Smooth muscle cell of the brain vasculature (primary cell): ENCODE measurements at places on chromosomes 5 and 9.
A peak's percentile ranks its signal among the peaks of the same experiment; 100 is the strongest.

DNA sequence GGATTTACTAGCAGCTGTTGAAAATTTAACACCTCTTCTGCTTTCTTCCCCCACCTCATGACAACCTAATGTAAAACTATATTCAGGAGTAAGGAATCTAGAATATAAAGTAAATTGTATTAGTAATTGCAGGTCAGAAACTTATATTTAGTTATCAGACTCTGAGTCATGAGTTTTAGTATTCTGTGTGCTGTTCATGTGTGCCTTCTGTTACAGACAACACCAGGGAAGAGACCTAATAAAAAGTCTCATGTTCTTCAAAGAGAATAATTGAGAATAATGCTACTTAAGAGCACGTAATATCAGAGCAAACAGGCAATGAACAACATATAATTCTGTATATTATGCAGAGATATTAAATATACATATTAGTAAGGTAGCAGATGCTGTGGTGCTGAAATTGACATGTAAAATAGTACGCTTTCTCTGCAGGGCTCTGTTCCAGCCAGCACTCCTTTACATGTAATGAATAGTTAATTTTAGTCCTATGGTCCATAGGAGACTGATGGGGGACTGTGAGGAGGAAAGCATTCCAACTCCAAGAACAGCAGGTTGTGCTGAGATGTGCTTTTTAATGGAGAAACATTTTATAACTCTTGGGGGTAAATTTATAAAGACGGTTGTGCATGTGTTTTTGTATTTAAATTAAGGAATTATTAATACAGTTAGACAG, 106.4 kb downstream of the ZSWIM6 start:
- DNase-seq = no peak

DNA sequence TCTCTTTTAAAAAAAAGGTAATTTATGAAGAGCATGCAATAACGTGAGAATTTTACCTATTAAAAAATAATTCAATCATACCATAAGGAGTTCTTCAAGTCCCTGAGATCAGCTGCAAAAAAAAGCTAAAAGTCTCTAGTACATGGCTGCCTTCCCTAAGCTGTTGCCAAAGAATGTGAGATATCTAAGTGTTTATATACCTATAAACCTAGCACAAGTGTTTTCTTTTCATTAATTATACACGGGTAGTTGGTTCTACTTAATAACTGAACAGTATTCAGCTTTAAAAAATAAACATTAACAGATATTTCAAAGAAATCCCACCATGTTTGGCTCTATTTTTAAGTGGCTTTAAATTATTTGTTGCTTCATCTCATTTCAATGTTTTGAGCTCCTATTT, 25.9 kb downstream of the FNBP1 start:
- no peak for DNase-seq

DNA sequence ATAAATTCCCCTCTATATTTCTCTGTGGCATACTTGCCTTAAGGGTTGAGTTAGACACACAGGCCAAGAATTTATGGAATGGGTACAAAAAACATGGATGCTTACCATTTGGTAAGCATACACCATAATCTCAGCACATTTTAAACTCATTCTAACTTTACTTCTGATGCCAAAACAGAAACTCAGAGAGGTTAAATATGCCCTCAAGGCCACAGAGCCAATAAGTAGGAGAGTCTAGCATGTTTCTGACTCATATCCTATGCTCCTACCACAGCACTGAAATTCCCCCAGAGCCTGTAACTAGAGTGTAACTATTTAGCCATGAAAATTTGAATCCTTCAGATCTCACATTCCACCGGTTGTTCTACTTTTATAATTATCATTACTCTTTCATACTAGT, 559.7 kb downstream of the ACTL7B start:
- DNase-seq = no peak

DNA sequence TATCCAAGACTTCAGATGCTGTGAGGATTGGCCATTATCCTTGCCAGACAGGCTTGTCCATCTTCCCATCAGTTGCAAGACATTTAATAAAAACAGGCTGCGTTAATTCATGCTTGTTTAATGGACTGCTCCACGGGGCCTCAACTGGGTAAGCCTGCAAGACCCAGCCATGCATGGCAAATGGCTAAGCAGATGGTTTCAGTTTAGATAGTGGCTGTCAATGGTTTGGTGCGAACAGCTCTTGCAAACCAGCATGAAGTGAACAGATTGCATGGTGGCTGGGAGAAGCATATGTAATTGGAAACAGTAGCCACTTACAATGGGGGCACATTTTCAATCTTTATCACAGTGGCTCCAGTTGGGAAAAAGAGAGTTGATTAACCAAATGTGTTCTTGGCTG, 628.2 kb upstream of the KLF4 start:
- DNase-seq = no peak

DNA sequence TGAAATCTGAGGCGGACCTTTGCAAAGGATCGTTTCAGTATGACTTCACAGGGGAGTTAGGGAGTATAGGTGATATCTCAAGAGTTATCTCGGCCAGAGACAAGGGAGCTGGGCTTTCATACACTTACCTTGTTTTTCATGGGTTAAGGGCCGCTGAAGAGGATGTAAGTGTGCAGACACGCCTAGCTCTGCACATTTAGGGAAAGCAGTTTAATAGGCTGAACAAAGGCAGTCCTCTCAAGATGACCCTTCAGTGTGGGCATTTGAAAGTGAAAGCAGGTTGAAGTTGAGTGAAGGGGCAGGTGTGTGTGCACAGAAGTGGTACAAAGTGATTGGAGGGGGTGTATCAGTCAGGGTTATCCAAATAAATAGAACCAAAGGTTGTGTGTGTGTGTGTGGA, 33.1 kb upstream of the PRXL2C start:
- DNase-seq = no peak

DNA sequence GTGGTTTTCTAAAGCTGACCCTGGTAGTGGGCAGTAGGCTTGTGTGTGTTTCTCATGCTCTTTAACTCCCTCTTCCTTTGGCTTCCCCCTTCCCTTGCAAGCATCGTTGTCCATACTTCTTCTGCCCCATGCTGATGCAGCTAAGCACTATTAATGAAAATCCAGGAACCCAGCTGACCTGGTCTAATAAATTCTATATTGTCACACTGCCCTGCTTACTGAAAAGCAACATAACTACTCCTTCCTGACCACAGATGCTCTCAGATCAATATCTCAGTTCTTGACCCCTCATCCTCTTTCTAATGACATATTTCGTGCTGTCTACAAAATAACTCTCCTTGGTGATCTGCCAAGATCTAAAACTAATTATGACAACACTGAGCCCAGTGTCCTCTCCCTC, 405.5 kb downstream of the EFNA5 start:
- no peak for DNase-seq

DNA sequence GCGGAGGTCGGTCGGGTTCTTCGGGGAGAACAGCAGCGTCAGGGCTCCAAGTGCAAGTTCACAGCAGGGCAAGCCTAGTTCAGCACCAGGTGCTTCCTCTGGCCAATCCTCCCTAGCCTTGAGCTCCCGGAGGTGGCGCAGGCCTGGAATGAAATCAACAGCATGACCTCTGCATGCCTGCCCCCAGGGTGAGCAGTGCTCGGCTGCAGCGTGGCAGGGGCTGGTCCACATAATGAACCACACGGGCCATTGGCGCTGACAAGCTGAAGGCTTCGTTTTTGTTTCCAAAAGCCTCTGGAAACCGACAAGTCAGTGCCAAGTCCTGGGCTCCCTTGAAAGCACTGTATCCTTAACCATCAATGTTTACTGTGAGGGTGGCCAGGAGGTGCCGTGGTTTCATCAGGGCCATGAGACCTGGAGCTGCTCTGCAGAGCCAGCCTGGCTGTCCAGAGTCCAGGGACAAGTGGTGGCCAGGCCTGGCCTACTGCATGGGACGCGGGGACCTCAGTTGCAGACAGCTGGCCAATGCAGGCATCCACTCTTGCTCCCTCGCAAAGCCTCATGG, 2.1 kb upstream of the INPP5E start:
- no peak for DNase-seq

DNA sequence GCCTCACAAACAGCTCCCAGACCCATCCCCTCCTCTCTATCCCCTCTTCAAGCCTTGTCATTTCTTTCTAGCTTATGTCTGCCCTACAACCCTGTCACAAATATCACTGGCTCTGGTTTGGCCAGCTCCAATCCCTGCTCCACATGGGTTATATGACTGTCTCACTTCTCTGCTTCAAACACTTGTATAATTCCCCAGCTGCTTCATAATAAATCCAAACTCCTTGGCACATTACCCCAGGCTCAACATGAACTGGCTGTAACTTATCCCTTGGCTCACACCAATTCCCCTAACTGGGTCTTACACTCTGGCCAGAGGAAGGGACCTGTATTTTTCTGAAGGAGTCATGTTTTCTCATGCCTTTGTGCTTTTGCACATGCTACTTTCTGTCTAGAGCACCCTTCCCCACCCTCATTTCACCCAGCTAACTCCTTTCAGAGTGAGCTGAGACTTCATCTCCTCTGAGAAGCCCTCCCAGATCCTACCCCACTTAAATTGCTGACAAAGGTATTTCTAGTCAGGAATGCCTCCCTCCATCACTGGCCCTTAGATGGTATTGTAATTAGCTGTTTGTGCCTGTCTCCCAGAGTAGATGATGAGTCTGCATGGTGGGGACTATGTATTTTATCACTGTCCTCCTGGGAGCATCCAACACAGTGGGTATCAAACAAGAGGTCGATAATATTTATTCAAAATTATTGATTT, 5.3 kb downstream of the PRXL2C start:
- DNase-seq = no peak

DNA sequence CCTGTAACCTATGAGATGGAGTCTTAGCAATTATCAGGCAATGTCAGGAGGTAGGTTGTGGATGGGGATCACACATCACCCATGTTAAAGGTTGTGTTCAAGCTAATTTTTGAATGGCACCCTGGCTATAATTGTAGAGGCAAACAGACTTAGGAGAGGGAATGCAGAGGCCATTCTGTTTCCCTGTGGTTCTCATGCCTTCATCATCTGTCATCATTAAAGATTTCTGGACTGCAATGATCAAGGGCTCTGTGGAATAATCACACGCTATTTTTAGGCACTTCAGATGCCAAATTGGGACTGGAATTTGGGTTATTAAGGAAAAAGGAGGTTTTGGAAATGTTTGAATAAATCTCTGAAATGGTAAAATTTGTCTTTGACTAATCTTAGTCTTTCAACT, 1065.4 kb downstream of the TAF11L14 start:
- DNase-seq = no peak

- DNase-seq = no peak
Observed at GRCh38 chr5:63596254-63596653, 366.0 kb downstream of the HTR1A start.

- no peak for DNase-seq
Observed at GRCh38 chr5:132243366-132243977, 14.0 kb upstream of the PDLIM4 start.

GRCh38 chr9:8261737-8262136, 462.2 kb upstream of the DMAC1 start:
- DNase-seq = no peak

DNA sequence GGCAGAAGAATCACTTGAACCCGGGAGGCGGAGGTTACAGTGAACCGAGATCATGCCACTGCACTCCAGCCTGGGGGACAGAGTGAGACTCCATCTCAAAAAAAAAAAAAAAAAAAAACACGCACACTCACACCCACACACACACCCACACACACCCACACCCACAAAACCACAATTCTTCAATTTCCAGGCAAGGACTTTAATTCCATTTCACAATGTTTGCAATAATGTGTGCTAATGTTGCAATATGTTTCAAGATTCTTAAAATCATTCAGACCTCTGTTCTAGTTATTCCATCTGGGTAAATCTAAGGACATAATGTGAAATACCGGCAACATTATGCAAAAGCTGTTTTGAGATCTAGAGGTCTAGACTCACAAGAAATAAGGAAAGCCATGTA, 28.3 kb downstream of the CCDC69 start:
- DNase-seq = no peak

- DNase-seq = no peak
Observed at GRCh38 chr9:6367128-6367890, 39.1 kb downstream of the TPD52L3 start.

DNA sequence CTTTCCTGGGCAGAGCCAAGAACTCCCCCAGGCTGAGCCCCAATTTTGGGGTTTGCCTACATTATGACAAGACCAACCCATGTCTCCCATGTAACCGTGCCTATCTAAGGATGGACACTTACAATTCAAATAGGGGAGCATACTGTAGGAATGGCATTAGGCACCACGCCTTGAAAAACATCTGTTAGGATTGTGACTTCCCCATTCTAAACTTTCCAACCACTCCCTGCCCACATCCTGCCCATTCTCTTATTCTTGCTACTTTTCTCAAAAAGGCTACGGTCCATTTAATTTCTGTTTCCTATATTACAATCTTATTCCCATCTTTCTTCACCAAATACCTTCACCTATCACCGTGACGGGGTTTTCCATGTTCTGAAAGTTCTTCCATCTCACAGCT, 99.2 kb downstream of the LPAR1 start:
- DNase-seq = no peak

- no peak for DNase-seq
Observed at GRCh38 chr5:169744336-169744735, 107.3 kb downstream of the DOCK2 start.

- peak; percentile 64 for DNase-seq
Observed at GRCh38 chr9:128733256-128733655, 9.3 kb upstream of the ZDHHC12 start.

DNA sequence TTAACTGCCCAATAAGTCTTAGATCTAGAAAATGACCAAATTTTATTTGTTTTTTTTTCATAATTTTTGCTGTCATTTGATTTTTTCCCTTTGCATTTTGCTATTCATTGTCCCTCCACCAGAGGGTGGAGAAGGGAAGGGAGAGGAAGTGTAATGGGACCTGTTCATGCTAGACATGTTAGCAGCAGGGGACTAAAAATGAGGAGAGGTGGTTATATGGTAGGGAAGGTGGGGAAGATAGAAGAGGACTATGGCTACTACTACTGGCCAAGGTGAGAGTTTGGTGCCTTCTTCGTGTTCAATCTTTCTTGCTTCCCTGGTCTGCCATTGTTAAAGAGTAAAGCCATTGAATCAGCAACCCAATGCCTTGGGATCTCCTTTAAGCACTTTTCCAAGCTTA, 6.4 kb downstream of the GRIA1 start:
- no peak for DNase-seq

- no peak for DNase-seq
Observed at GRCh38 chr9:8576741-8577140, 777.2 kb upstream of the DMAC1 start.

DNA sequence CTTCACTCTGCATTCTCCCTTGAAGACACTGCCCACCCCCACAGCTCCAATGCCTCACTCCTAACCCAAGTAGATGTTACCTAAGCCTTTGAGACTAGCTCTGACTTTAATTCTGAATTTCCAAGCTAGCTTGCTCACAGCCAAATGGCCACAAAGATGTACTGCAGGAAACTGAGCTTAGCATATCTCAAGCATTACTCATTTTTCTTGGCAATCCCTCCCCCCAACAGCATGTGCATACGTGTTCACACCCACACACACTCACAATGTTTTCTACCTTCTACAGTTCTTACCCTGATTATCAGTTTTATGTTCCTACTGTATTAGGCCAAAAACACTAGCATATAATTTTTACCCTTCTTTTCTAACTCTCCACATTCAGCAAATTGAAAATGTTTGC, 13.7 kb upstream of the GRIA1 start:
- DNase-seq = peak; percentile 7

GRCh38 chr5:120072068-120072761, 391.9 kb upstream of the PRR16 start:
- no peak for DNase-seq
